A673 (cell line): ENCODE measurements at places on chromosomes 16 and 17. TPM values are rescaled to one million over a fixed set of nuclear protein-coding genes. Genes with fewer than 3 reads are reported as not detected.

CCL7 gene
- total RNA-seq, result not detected in 2 replicates

UNC45B gene
- not detected in 2 replicates for total RNA-seq

ASGR1 gene
- total RNA-seq, result 6.1 and 8.0 TPM in 2 replicates

NPTX1 gene
- 0.15 and 0.43 TPM in 2 replicates for total RNA-seq

KRTAP3-2 gene
- total RNA-seq, result not detected in 2 replicates

PRR15L gene
- total RNA-seq, result not detected in 2 replicates

RAB34 gene
- total RNA-seq, result 158 and 165 TPM in 2 replicates

PMFBP1 gene
- total RNA-seq, result 0.42 and 1.2 TPM in 2 replicates

DNA sequence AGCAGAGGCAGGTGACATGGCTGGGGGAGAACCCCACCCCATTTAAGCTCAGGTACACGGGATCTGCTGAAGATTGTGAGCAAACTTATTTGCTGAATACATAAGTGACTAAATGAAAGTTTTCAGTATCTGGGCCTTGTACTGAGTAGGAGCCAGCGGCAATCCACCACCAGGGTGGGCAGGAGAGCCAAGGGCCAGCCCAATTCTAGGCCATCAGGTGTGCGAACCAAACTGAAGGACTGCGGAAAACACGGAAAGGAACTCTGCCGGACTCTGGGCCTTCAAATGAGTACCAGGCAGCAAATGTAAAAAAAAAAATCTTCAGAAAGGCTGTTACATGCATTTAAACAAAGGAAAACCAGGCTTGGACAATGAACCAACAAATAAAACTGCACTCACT, 19.7 kb downstream of the ARHGAP17 start:
- H3K27me3 ChIP-seq, result no peaks in the 10 kb centered on the region
- H3K4me1 ChIP-seq, result peaks cover 15% of the 10 kb centered on the region
- no peak overlapping the region for H3K4me3 ChIP-seq
- no peak overlapping the region for H3K27ac ChIP-seq
- no peak for DNase-seq

DNA sequence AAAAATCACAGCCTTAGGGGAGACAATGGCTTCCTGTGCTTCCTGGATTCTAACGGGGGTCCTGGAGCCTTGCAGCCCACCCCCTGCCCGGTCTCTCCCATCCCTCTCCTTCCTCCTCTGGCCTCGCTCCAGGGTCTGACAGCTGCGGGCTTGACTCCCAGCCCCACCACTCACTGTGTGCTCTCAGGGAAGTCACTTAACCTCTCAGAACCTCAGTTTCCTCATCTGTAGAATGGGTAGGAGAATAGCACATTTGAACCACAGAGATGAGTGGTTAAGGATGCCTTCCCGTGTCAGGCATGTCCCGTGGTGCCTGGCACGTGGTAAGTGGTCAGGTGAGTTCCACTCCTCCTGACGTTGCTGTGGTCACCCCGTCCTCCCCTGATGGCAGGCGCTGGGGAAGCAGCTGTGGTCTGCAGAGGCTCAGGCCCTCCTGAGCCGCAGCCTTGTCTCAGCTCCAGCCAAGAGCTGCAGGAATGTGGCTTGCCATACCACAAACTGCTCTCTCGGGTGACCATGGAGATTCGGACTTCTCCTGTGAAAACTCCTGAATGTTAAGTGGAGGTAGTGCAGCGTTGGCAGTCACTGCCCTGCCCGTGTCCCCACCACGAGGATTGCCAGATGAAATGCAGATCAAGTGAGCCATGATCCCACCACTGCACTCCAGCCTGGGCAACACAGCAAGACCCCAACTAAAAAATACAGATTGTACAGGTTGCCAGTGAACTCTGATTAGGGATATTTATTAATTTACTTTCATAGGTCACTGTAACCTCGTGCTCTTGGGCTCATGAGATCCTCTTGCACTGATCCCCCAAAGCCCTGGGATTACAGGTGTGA, 85.7 kb downstream of the NT5M start:
- no peak overlapping the region for H3K27ac ChIP-seq
- H3K4me1 ChIP-seq, result no peaks in the 10 kb centered on the region
- no peak overlapping the region for H3K4me3 ChIP-seq

DNA sequence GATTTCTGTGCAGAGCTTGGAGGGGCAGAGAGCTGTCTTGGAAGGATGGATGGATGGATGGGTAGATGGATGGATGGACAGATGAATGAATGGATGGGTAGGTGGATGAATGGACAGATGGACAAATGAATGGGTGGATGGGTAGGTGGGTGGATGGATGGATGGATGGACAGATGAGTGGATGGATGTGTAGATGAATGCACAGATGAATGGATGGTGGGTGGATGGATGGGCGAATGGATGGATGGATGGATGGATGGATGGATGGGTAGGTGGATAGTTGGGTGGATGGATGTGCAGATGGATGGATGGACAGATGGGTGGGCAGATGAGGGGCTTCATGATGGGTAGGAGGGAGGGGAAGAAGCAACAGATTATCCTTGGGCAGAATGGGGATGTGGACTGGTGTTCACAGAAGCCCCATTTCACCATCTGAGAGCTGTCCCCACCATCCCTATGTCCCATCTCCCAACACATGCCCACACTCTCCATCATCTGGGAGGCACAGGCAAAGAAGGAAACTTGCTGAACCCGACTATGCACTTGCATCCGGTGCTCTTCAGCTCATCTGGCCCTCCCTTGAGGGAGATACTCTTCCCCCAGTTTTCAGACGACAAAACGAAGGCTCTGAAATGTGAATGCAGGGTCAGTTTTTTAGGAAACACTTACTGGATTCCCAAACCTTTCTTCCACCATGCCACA, 57.2 kb downstream of the IL21R start:
- peaks cover 9% of the 10 kb centered on the region for H3K4me1 ChIP-seq
- DNase-seq, result no peak
- no peaks in the 10 kb centered on the region for H3K27me3 ChIP-seq
- H3K36me3 ChIP-seq, result peaks cover 28% of the 10 kb centered on the region

DNA sequence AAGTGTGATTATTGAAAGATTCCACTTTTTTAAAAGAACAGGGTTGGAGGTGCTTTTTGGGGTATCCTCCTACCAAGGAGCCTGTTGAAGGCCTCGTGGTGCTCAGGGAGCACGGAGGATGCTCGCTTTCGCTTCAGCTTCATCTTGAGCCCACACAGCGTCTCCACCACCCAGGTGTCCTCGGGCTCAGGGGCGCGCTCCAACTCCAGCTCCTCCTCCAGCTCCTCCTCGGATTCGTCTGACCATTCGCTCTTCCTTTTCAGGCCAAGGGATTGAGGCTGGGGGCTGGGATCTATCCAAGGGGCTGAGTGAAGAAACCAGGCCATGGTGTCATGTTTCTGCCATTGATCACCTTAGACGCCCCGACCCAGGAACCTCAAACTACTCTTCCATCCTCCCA, 1.2 kb downstream of the SPDYE4 start:
- no peak for DNase-seq
- H3K4me1 ChIP-seq, result no peaks in the 10 kb centered on the region
- no peak overlapping the region for H3K27ac ChIP-seq
- H3K4me3 ChIP-seq, result no peak overlapping the region
- no peaks in the 10 kb centered on the region for H3K27me3 ChIP-seq
- H3K36me3 ChIP-seq, result no peaks in the 10 kb centered on the region

DNA sequence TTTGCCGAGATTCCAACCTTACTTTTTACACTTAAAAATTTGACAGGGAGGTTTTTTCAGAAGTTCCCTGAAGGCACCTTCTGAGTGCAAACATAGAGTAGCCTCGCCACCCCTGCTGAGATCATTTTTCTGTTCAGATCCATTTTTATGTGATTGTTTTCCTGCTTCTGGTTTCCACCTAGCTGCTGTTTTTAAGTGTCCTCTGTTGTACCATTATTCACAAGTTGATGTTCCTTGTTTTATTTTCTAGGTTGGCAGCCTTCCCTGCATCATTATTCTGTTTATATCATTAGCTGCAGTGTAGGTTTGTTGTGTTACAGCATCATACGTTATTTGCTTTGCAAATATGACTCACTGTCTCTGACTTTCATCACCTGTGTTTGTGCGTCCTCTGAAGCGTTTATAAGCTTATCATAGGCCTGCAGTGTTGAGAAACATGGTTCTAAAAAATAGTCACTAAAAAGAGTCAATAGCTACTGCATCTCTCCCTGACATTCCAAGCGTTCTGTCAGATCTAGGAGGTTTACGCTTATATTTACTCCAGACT, 116.9 kb upstream of the CLEC3A start:
- no peaks in the 10 kb centered on the region for H3K4me1 ChIP-seq
- H3K36me3 ChIP-seq, result no peaks in the 10 kb centered on the region
- H3K4me3 ChIP-seq, result no peak overlapping the region
- no peaks in the 10 kb centered on the region for H3K27me3 ChIP-seq
- no peak overlapping the region for H3K27ac ChIP-seq

- H3K27me3 ChIP-seq, result no peaks in the 10 kb centered on the region
- H3K36me3 ChIP-seq, result no peaks in the 10 kb centered on the region
- DNase-seq, result no peak
- peaks cover 8% of the 10 kb centered on the region for H3K4me1 ChIP-seq
These were observed 3.2 kb upstream of the CDK5RAP3 start for GRCh38 chr17:47967607-47968252.

DNA sequence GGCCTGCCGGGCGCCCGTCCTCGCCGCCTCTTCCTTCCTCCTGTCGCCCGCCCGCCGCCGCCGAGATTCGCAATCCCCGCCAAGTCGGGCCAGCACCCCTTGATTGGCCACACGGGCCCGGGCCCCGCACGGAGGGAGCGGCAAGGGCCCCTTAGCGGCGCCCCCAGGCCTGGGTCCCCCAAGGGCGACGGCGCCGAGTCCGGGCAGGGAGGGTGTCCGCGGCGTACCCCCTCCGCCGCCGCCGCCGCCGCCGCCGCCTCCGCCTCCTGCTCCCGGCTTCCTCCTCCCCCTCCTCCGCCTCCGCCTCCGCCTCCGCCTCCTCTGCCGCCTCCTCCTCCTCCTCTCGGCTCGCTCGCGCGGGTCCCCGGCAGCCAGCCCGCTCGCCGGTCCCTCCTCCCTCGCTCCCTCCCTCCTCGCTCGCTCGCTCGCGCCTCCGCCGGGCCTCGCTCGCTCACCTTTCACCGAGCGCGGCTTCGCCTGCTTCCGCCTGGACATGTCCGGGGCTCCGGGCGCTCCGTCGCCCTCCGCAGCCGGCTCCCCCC, 561 bp downstream of the ZNF423 start:
- H3K4me1 ChIP-seq, result peaks cover 32% of the 10 kb centered on the region
- no peaks in the 10 kb centered on the region for H3K36me3 ChIP-seq
- DNase-seq, result peak; percentile 87
- peak overlapping the region; percentile 77 for H3K4me3 ChIP-seq
- H3K27me3 ChIP-seq, result no peaks in the 10 kb centered on the region

DNA sequence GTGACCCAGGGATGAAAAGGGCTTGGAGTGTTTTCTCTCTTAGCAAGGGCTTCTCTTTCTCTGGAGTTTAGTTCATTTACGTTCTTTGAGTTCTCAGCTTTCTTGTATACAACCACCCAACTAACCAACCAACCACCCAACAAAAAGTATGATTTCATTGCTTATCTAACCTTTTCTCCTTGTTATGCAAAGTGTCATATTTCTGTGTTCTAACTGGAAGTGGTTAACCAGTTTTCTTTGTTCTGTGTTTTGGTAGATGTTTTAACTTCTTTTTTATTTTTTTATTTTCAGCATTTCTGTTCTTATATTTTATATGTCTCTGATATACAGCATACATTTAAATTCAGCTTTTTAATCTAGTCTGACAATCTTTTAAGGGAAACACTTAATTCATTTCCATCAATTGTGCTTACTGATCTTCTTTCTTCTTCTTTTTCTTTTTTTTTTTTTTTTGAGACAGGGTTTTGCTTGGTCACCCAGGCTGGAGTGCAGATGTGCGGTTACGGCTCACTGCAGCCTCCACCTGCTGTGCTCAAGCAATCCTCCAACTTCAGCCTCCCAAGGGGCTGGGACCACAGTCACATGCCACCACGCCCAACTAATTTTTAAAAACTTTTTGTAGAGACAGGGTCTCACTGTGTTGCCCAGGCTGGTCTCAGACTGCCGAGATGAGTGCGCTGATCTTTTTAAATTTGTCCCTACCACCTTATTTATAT, 29.6 kb downstream of the NLK start:
- DNase-seq, result no peak
- H3K27me3 ChIP-seq, result no peaks in the 10 kb centered on the region
- no peak overlapping the region for H3K4me3 ChIP-seq
- no peaks in the 10 kb centered on the region for H3K4me1 ChIP-seq
- H3K36me3 ChIP-seq, result no peaks in the 10 kb centered on the region

- DNase-seq, result peak; percentile 59
- H3K4me1 ChIP-seq, result no peaks in the 10 kb centered on the region
- H3K36me3 ChIP-seq, result no peaks in the 10 kb centered on the region
- no peak overlapping the region for H3K27ac ChIP-seq
- no peaks in the 10 kb centered on the region for H3K27me3 ChIP-seq
- no peak overlapping the region for H3K4me3 ChIP-seq
These were observed 37.6 kb upstream of the DHRS7B start for GRCh38 chr17:21089145-21089544.

GRCh38 chr16:58027161-58027915, 1.8 kb downstream of the MMP15 start:
- H3K4me3 ChIP-seq, result peak overlapping the region; percentile 70
- H3K36me3 ChIP-seq, result no peaks in the 10 kb centered on the region
- H3K27me3 ChIP-seq, result no peaks in the 10 kb centered on the region
- peaks cover 23% of the 10 kb centered on the region for H3K4me1 ChIP-seq

DNA sequence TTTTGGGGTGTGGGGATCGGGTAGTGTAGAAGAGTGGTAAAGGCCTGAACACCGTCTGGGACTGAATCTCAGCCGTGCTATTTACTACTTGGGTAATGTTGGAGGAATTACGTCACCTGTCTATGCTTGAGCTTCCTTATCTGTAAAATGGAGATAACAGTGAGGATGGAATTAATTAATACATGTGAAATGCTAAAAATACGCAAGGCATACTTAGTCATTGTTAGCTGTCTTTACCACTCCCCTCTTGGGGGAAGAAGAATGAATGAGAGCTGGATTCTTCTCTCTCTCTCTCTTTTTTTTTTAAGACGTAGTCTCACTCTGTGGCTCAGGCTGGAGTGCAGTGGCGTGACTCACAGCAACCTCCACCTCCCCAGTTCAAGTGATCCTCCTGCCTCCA, 41.1 kb upstream of the TANGO6 start:
- no peaks in the 10 kb centered on the region for H3K4me1 ChIP-seq
- no peak overlapping the region for H3K4me3 ChIP-seq
- no peaks in the 10 kb centered on the region for H3K36me3 ChIP-seq
- no peak overlapping the region for H3K27ac ChIP-seq
- DNase-seq, result no peak

DNA sequence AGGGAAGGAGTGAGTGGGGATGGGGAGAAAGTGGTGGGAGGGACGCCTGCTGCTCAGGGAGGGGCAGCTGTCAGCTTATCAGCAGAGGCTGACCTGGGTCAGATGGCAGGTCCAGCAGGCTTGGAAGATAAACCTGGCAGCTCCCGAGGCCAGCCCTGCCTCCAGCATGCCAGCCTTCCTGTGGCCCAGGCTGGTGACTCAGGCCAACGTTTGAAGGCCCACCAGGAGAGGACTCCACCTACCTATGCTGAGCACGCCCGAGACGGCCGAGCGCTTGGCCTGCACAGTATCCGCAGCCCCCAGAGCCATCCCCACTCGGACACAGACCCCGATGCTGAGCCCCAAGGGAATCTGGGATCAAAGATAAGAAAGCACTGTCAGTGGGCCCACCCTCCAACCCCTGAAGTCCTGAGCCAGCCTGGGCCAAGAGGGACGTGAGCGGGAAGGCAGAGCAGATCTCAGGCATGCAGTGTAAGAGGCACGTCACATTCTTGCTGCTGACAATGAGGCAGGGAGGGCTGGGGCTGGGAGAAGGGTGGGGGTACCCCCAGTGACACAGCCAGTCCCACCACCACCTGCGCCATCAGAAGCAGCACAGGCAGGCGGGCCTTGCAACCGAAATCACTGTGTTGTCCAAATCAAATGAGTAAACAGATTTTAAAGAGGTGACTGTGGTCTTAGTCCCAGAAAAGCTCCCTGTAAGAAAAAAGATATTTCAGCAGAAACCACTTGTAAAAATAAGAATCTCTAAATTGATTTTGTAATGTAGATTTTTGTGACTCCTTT, 12.4 kb downstream of the SLC47A2 start:
- no peaks in the 10 kb centered on the region for H3K36me3 ChIP-seq
- H3K27ac ChIP-seq, result no peak overlapping the region
- no peak for DNase-seq
- no peaks in the 10 kb centered on the region for H3K27me3 ChIP-seq
- H3K4me3 ChIP-seq, result no peak overlapping the region
